Stimulated activated CD8-positive, alpha-beta memory T cell treated with anti-CD3 and anti-CD28 coated beads, Interleukin-4, amount 100 ng/mL, for 1 hour (primary cell): ENCODE measurements at places on chromosomes 4 and X.

GRCh38 chr4:41318839-41319530 lies 62.3 kb downstream of the UCHL1 start:
- no peak for DNase-seq

DNA sequence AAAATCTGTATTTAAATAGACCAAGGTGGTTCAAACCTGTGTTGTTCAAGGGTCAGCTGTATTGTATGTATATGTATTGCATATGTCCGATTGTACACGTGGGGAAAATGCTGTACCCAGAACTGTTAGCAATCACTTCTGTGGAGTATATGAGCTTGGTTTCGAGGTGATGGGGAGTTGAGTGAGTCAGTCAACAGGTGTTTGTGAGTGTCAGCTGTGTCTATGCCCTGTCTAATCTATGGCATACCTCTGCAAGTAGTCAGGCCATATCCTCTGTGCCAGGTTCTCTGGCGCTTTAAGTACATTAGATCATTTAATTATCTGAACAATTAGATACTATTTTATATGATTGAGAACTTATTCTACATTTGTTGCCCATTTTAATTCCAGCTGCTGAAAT lies 7.4 kb downstream of the ZRSR2 start:
- no peak for DNase-seq

DNA sequence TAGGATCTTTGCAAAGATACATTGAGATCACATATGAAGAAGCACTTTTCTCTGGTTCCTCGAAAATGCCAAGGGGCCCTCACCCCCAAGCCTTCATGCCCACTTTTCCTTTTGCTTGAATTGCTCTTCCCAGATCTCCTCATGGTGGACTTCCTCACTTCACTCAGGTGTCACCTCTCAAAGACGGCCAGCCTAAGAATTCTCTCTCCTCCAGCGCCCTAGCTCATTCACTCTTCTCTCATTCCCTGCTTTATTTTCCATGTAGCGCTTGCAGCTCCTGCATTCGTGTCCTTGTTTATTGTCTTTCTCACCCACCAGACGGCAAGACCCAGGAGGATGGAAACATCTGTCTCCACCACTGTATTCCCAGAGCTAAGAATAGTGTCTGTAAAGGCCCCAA lies 32.9 kb downstream of the CCKAR start:
- no peak for DNase-seq

DNA sequence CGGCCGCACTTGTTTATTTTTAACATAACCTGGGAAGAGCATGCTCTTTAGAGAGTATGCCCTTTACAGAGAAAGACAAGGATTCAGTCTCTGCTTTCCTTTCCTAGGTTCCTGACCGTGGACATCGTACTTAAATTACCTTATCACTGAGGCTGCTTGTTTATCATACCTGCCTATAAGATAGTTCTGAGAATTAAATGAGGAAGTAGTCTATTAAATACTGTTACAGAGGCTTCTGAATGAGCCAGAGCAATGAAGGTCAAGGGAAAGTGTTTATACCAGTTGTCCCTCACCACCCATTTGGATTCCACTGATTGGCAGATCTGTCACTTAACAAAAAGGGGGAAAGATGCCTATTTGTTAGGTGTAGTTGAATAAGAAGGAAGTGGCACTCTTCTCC lies 10.0 kb downstream of the TXLNG start:
- no peak for DNase-seq

DNA sequence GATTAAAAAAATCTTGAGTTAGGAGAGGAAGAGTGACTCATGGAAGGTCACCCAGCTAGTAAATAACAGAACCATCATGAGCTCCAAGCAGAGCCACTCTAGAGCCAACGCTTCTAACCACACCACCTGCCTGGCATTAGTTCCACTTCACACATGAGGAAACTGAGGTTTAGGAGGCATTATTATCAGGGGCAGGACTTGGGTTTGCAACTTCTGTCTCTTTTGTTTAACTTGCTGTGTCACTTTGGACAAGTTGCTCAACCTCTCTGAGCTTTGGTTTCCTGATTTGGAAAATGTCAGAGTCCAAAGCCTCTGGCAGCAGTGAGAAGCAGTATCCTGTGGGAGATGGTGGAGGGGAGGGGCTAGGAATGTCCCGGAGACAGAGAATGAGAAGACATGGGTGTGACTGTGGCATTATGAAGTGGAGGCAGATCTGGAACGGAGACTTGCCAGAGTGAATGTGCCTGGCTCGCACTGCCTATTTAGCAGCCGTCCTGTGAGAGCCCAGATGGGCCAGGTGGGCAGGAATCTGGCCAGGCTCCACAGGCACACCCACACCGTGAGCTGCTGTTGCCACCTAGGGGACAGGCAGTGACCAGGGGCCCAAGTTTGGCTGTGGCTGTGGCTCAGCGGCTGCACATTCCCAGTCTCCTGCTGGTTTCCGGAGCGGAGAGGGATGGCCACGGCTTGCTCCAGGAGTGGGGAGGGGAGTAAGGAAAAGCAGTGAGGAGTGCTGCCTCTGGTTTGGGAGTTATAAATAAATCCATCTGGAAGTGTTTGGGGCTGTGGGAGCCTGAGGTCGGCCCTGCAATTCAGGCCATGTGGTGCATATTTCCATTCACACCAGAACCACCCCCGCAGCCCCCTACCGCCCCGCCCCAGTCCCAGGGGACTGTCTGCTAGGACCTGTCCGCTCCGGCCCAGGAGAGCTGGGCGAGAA lies 93.4 kb downstream of the NHSL2 start:
- no peak for DNase-seq

GRCh38 chr4:123649250-123649644 lies 252.7 kb downstream of the SPRY1 start:
- DNase-seq: no peak

DNA sequence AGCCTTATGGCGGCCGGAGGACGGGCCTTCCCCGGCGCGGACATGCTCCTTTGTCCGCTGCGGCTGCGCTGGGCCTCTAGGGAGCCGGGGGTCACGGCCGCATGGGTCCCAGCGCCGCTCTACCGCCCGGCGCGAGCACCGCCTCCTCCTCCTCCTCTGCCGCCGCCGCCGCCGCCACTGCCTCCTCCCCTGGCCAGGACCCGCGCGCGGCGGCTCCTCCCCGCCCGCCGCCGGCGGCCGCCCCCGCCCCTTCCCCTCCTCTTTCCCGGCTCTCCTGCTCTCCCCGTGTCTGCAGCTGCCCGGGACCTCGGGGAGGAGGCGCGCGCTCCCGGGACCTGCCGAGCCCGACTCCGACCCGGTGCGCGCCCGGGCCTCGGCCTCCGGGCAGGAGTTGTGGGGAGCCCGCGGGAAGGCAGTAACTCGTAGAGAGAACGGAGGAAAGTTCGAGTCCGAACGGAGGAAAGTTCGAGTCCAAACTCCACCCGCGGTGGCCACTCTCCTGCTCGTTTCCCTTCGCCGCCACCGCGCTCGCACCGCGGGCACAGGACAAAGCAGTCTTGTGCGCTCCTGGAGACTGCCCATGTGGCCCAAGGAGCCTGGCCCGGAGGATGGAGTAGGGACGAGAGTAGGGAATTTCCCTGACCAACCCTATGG lies at the start of gene ADGRA3:
Gene ADGRA3, minus strand, starts transcription at position 179 of the 654 bp plus-strand sequence. CDS start 282 bp downstream, outside the sequence.
- no peak for DNase-seq

DNA sequence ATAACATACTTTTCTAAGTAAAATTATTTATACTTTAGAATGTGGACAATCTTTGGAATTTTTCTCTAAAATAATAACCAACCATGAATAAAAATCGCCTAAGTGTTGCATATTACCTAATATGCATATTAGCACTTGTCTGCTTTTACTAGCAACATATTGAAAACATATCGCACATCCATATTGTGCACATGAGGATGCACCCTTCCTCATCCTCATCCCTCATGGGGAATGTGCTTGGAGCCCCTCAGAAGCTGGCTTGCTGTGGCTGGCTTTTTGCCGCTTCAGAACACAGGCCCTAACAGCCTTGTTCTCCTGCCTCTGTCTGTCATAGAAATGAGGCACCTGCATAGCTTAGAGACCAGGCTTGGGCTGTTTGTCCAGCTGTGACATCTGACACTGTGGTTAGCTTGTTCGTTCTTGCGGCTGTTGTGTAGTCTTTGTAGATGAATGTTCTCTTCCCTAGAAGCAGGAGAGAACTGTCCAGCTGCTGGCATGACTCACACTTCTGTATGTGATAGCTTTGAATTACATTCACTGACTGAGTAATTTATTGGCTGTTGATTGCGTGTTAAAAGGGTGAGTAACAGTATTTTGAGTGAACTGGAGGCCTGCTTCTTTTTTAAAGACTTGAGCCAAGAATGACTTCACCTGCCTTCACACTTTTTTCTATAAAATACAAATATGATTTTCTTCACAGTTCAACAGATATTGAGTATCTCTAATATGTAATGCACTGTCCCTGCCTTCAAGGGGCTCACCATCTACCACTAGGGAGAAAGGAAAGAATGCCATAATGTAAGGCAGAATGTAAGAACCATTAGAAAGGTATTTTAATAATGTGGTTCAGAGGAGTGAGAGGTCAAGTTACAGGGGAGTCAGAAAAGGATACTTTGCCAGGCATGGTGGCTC lies 81.9 kb downstream of the HMGB2 start:
- DNase-seq: no peak

- DNase-seq: no peak
Observed at GRCh38 chrX:15761564-15762191, 23.6 kb downstream of the CA5B start.

DNA sequence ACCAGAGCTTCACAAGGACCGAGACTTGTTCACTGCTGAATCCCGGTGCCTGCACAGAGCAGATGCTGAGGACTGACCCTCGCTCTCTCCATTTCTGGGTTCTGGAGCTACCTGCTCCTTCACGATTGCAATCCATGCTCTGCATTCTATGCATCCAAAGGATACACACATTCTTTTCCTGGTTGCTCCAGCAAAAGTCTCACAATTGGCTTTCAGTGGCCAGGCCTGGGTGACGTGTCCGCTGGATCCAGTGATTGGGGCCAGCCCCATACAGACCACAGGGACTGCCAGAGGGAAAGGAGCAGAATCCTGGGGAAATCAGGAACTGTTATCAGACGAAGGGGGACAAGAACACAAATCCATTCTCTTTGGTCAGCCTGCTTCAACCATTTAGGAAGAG lies 14.9 kb upstream of the CDKN2AIP start:
- DNase-seq: no peak

DNA sequence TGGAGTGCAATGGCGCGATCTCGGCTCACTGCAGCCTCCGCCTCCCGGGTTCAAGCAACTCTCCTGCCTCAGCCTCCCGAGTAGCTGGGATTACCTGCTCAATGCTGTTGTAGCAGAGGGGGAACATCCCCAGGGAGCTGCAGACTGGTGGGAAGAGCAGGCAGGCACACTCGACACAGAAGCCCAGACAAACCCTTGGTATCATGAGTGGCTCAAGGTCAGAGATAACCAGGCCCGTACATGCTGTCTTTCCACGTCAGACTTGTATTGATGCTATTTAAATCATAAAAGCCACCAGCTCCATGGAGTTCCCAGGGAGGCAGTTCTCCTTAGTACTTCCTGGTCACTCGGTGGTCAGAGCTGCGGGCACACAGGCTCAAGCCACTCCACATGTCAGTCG lies 33.2 kb downstream of the TRIML2 start:
- DNase-seq: no peak

GRCh38 chr4:80393246-80393969 lies 57.9 kb downstream of the CFAP299 start:
- no peak for DNase-seq

GRCh38 chr4:125770814-125771398 lies 456.2 kb downstream of the FAT4 start:
- no peak for DNase-seq

DNA sequence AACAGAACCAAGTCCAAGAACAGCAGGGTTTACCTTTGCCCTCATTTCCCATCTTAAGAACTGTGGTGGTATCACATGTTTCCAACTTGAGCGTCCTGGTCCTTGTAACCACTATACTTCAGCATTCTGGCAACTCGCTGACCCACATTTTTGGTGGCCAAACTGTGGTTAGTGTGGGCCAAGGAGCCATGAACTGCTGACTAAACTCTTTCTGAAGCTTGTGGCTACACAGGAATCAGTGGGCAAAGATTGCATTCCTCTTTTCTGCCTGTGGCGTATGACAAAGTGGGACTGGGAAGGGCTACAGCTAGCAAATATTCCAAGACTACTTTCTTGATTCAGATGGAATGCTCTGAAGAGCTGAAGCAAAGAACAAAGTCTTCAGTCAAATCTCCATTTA lies 106.3 kb upstream of the MID1 start:
- DNase-seq: no peak

GRCh38 chr4:1833307-1834046 lies 22.5 kb downstream of the LETM1 start:
- DNase-seq: no peak

DNA sequence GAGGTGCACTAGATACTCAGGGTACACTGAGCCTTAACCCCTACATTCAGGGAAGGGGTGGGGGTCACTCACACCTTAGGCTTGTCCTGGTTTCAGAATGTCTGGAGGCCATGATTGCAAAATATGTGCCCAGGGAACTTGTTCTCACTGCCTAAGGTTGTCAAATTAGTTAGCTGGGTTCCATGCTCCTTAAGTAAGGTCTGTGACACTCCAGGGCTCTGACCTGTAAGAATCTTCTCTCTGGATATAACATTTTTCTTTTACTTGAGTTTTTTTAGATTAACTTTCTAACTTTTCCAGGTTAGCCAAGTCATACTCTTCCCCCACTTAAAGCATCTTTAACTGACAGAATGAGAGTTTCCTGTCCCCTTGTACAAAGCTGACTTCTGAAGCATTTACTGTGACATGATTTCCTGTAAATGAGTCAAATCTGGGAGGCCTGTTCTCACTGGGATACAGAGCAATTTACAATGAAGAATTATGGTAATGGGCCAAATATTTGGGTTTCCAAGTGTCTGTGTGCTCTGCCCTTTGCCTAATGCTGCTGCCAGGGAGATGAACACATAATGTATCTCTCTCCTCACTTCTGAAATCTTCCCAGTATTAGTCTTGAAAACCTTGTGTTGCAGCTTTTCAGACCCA lies 101.7 kb downstream of the GATB start:
- no peak for DNase-seq

- DNase-seq: no peak
Observed at GRCh38 chr4:138875891-138876608, 139.5 kb upstream of the NOCT start.

DNA sequence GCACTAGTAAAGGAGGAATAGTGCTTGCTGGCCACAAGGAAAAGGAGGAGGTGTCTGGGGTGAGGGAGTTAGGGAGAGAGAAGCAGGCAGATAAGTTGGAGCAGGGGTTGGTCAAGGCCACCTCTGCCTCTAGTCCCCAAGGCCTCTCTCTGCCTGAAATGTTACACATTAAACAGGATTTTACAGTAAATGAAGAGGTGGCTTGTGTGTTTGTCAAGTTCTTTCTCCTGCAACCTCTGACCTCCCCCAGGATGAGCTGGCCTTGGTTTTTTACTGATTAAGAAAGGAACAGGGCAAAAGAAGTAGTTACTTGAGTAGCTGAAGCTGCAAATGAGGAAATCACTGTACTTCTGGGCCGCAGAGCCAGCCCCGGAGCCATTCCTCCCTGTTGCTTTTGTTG lies 2.0 kb downstream of the GJB1 start:
- DNase-seq: no peak

GRCh38 chr4:146833530-146833929 lies 112.1 kb downstream of the TTC29 start:
- DNase-seq: no peak

- DNase-seq: no peak
Observed at GRCh38 chr4:37794056-37794455, 32.4 kb upstream of the PGM2 start.
